ENCODE measurements at places on chromosomes 2 and 18.
A peak's percentile ranks its signal among the peaks of the same experiment; 100 is the strongest.

- no peak for DNase-seq
Observed at GRCh38 chr2:105786231-105787230, 41.8 kb downstream of the NCK2 start.

- DNase-seq: no peak
Observed at GRCh38 chr18:79117385-79117784, 48.2 kb downstream of the ATP9B start.

DNA sequence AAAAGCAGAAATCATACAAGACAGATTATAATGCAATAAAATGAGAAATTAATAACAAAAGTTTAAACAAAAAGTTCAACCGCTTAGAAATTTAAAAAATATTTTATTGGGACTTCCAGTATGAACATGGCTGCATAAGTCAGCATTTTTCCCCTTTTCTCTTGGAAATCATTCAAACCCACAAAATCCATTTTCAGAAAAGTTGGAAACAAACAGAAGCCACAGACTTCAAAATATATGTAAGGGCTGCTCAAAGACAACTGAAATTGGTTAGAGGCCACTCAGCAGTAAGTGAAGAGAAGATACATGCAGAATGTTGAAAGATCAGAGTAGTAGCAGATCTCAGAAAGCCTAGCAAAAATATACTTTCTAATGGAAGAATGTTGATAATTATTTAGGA is 194.0 kb downstream of the DYSF start:
- DNase-seq: no peak

DNA sequence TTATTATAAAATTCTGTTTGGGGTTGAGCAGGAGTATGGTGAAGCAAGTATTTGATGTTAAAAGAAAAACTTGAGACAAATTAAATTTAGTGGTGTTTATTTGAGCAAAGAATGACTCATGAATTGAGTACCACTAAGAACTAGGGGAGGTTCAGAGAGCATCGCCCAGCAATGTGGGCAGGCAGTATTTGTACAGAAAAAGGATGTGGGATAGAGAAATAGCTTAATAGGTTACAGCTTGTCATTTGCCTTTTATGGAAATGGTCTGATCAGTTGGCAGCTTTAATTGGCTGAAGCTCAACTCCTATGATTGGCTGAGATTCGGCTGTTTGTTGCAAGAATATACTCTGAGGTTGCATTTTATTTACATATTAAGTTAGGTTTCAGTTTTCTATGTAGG is 68.2 kb downstream of the LRATD1 start:
- DNase-seq: no peak

- no peak for DNase-seq
Observed at GRCh38 chr2:216713691-216714336, 18.5 kb upstream of the IGFBP5 start.

GRCh38 chr18:61910101-61910500 is 17.3 kb upstream of the RNF152 start:
- no peak for DNase-seq

DNA sequence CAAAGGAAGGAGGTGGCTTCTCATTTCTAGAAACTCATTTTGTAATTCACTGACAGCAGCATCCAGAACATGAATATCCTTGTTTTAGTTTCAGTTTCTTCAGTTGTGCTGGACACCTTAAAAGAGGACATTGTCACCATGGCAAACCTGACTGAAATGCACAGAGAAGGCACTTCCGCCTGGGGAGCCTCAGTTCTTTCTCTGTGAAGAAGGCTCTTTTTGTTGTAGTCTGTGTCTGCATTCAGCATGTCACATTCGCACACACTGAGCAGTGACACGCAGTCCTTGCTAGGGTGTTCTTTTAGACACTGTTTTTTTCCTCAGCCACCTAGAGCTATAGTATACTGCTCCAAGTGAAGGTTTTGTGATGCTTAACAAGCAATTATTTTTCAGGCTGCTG is 9.5 kb upstream of the RPRM start:
- no peak for DNase-seq

DNA sequence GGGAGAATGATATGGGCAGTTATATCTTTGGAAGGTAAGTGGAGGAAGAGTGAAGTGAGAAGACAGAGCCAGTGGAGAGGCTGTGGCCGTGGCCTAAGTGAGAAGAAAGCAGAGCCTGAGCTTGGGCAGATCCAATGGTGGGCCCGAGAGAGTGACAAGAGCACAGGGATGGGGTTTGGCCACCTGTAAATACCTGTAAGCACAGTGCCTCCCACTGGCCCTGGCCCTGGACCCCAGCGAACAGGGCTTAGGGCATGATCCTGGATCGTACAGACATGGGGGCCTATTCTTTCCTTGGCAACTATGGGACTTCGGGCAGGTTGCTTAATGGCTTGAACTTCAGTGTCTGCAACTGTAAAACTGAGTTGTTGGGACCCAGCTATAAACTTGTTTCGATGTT is 44.1 kb downstream of the MTCL1 start:
- DNase-seq: no peak

DNA sequence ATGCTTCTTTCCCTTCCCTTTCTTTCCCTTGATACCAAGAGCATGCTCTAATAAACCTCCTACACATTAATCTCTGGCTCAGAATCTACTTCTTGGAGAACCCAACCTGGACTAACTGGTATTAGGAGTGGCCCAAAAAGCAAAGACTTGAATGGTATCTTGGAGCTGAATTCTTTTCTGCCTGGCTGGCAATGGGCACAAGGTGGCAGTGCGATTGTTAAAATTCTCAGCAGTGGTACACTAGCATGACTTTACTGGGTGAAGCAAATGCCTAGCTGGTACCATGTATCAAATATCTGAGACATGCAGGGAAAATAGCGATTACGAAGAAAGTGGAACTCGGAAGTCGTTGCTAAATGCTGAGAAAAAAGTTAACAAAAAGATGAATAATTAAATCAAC is 376.1 kb downstream of the XIRP2 start:
- no peak for DNase-seq

DNA sequence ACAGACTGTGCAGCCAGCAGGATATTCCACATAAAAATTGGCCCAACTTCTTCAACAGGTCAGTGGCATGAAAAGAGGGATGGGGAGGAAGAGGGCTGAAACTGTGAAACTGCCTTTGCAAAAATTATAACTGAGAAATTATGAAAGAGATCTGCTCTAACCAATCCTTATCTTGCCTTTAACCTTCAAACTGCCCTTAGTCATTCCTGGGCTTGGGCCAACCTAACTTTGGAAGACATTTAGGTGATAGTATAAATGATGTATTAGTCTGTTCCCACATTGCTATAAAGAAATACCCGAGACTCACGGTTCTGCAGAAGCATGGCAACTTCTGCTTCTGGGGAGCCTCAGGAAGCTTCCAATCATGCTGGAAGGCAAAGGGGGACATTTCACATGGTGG is 74.5 kb downstream of the RPL31 start:
- no peak for DNase-seq

- no peak for DNase-seq
Observed at GRCh38 chr2:223604231-223604630, 2.1 kb upstream of the SCG2 start.

DNA sequence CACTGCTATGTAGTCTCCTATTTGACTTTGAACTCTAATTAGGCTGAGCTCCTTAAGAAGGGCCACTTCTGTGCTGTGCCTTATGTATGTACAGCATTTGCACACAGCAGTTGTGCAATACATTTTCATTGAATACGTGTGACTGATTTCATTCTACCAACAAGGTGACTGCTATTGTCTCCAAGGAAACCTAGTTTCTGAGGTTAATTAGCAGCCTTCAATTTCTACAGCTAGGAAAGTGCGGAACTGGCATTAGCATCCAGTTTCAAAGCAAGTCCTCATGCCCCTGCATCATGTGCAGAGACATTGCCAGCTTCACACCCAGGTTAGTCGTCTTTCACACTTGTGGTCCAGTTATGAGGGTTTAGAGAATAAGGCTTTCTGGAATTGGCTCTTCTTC is 58.6 kb downstream of the NCK2 start:
- DNase-seq: no peak

- no peak for DNase-seq
Observed at GRCh38 chr2:14626873-14627272, 5.6 kb upstream of the LRATD1 start.

GRCh38 chr2:167858086-167858485 is 389.3 kb downstream of the STK39 start:
- DNase-seq: no peak

- DNase-seq: no peak
Observed at GRCh38 chr18:50360611-50361010, 14.2 kb upstream of the SKA1 start.

- DNase-seq: no peak
Observed at GRCh38 chr18:74116633-74117554, 30.7 kb downstream of the FBXO15 start.

DNA sequence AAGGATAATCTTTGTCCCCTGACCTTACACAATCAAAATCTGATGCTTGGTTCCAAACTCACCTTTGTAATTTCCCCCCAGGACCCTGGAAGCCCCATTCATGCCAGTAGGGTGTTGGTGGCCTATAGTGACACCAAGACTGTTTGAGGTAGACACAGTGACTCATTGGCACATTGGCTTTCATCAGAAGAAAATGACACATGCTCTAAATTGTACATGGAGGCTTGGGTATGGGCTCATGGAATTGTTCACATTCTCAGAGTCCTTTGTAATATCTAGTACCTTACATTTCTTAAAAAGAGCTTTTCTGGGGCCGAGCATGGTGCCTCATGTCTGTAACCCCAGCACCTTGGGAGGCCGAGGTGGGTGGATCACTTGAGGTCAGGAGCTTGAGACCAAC is 61.2 kb upstream of the LRPPRC start:
- no peak for DNase-seq

DNA sequence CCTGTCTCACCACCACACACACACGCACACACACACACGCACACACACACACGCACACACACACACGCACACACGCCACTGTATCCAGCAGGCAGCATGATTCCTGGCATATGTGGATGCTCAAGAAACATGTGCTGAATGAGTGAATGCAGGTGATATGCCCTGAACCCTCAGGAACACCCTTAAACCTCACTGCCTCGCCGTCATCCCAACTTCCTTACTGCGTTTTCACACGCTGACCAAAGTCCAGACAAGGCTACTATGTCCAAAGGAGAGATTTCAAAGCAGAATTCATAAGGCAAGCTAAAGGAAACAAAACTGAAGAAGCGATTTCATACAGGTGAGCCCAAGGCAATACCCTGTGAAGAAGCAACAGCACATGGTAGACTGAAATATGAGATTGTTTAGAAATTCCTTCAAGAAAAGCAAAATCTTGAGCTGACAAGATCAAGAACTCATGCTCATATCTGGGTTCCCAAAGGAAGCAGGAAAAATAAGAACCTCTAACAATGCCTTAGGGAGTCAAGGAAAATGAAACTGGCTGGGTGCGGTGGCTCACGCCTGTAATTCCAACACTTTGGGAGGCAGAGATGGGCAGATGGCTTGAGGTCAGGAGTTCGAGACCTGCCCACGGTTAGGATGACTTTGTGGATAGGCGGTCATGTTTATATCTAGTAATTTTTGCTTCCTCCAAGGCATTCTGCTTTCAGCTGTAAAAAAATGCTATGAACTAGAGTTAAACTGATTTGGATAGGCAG is 69.1 kb downstream of the TNFRSF11A start:
- no peak for DNase-seq

DNA sequence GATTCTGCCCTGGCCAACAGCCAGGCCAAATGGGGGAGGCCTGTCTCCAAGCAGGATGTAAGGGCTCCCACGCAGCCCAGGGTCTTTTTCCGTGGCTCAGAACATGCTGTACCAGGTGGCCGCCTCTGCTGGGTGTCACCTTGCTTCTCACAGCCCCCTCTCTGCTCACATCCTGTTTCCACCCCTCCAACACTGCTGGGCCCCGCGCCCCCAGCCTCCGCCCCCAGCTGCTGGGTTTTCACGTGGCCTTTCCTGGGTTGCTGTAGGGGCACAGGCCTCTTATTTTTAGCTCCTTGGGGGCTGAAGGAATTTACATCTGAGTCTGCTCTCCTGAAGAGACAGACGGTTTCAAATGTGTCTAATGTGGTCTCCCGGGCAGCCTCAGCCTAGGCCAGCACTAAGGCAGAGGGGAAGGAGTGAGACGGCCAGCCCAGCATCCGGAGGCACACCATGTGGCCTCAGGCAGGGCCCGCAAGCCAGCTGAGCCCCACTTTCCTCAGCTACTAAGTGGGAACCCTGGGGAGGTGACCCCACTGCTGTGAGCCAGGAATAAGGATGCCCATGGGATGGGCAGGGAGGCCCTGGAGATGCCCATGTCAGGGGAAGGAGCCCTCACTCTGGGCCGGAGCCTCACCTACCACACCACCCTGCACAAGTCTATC is 18.7 kb upstream of the DUSP2 start:
- peak; percentile 80 for DNase-seq

- peak; percentile 27 for DNase-seq
Observed at GRCh38 chr2:164538240-164538866, 82.9 kb downstream of the GRB14 start.

- DNase-seq: no peak
Observed at GRCh38 chr2:133025004-133025403, 355.0 kb upstream of the LYPD1 start.

DNA sequence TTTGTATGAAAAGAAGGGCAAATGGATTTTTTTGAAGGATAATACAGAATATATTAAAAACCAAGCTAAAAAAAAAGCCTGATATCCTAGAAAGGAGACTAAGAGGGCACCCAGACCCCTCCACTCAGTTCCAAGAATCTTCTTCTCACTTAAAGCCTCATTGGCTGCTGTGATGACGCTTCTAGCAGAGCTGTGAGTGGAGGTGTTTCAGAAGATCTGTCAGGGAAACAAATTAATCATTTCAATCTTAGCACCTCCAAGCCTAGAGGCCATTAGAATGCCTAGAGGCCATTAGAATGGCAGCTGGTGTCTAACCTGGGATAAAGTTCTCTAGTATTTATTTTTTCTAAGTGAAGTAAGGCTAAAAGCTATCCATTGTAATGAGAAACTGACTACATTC is 164.2 kb upstream of the TMEM200C start:
- DNase-seq: no peak

- no peak for DNase-seq
Observed at GRCh38 chr2:70817284-70817954, 3.0 kb downstream of the CLEC4F start.

DNA sequence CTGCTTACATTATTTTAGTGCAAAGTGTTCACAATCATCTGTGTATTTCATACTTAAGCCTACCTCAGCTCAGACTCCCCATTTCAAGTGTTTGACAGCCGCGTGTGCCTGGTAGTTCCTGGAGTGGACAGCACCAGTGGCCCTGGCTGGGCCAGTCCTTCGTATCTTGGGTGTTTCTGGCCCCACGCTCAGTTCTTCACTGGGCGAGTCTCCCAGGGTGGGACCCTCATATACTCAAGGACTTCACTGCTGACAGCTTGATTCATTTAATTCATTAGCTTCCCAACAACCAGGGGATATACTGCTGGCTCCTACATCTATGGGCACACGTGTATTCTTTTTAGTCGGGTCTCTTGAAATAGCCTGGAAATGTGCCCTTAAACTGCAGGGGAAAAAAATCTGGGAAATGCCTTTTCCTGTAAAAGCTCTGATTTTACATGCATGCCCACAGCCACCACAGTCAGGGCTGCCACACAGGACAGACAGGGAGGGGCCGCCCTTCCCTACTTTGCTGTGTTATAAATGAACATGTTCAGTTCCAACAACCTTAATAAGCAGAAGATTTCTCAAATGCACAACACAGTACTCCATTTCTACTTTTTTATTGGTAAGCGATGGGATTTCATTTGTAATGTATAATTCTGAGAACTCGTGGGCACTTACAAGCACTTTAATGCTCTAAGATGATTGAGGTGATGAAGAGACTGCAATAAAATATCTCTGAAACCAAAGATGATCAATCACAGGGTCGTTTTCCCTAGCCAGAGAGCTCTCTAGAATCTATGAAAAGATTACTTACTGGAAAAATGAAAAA is 205.5 kb upstream of the REV1 start:
- no peak for DNase-seq
